ENCODE measurements at places on chromosomes 4 and X. TPM values are rescaled to one million over a fixed set of nuclear protein-coding genes. Genes with fewer than 3 reads are reported as not detected.

The SRPX2 gene
- total RNA-seq, result not detected

DNA sequence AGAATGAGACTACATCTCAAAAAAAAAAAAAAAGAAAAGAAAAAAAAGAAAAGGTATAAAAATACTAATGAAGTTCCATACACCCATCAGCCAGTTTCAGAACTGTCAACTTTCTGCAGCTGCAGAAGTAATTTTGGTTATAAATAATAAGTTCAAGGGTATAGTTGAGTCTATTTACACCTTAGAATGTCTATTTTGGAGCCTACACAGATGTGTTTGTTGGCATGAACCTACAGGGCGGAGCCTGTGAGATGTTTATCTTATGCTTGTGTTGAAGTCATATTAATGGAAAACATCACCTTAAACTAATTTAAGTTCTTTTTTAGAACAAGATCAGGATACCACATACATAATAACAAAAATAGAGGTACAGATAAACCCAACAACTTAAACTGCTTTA, 85.8 kb downstream of the RAPGEF2 start:
- no peak for DNase-seq

The RBMXL3 gene
- total RNA-seq, result not detected

- no peak for DNase-seq
Measured at GRCh38 chr4:77151241-77151640, 5.8 kb upstream of the CCNG2 start.

DNA sequence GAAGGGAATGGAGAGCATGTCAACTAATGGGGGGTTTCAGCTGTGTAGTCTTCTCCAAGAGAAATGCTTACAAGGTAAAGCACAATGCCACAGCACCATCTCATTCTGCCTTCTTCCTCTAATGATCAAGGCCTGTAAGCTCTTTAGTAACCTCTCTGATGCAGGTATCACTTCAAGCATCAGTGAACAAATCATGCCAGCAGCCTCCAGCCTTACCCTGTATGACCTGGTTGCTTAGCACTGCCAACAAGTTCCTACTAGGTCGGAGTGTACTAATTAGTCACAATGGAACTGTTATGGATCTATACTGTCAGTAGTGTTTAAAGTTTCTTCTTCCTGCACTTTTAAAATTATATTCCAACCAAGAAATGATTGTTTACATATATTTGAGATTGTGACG, 197.7 kb downstream of the GRID2 start:
- no peak for DNase-seq

DNA sequence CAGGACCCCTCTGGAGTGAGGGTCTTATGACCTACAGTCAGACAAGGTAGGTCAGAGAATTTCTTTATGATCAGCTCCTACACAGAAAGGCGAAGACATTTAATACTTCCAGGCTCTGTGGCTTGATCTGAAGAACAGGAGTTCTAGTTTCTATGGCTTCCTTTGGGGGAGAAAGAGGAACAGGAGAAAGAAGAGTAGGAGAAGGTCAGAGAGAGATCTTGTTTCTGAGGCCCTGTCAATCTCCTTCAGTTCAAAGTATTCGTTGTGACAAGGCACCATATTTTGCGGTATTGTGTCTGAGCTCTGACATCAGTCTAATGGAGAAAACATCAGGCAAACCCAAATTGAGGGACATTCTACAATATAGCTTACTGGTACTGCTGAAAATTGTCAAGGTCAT, 16.7 kb downstream of the TMSB4X start:
- DNase-seq, result no peak

The PGAM4 gene
- total RNA-seq, result not detected

- no peak for DNase-seq
Measured at GRCh38 chr4:6944301-6945051, 34.9 kb downstream of the TBC1D14 start.

DNA sequence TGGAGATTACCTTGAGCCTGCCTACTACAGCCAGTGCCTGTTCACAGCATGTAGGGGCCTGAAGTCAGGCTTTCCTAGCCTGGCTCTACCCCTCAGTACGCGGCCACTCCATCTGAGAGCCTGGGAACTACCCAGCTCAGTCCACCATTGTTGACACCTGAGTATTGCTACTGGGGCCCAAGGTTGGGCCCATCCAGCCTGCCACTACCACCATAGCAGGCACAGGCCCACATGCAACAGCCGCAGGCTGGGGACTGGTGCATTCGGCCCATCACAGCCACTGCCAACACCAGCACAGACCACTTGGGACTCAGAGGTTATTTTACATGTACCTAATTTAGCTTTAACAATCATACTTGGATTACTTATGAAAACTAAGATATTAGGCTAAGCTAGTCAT, 314.0 kb downstream of the GALNTL6 start:
- DNase-seq, result no peak

GRCh38 chr4:100504086-100504874, 13.5 kb downstream of the EMCN start:
- no peak for DNase-seq

The NIPAL1 gene
- total RNA-seq, result 3.0 TPM

The VCX3B gene
- not detected for total RNA-seq

The TLR10 gene
- total RNA-seq, result 0.20 TPM

The ANKRD50 gene
- 0.19 TPM for total RNA-seq

The PNMA5 gene
- 0.28 TPM for total RNA-seq

- no peak for DNase-seq
Measured at GRCh38 chrX:3462166-3462508, 115.7 kb upstream of the MXRA5 start.

The KANTR gene
- total RNA-seq, result 23.4 TPM

DNA sequence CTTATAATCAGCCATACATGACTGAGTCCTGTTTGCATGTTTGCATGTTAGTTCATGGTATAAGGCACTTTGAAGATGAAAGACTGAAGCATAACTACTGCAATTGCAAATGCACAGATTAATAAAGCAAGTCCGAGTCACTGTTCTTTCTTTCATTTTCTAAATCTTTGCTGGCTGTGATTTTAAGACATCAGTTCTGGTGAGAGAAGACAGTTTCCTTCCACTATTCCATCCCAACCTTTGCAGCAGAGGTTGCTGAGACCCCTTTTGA, 28.3 kb downstream of the RASL11B start:
- no peak for DNase-seq

GRCh38 chr4:54550395-54551171, 107.2 kb upstream of the KIT start:
- no peak for DNase-seq

The CT45A1 gene
- total RNA-seq, result not detected

The CT45A3 gene
- not detected for total RNA-seq

DNA sequence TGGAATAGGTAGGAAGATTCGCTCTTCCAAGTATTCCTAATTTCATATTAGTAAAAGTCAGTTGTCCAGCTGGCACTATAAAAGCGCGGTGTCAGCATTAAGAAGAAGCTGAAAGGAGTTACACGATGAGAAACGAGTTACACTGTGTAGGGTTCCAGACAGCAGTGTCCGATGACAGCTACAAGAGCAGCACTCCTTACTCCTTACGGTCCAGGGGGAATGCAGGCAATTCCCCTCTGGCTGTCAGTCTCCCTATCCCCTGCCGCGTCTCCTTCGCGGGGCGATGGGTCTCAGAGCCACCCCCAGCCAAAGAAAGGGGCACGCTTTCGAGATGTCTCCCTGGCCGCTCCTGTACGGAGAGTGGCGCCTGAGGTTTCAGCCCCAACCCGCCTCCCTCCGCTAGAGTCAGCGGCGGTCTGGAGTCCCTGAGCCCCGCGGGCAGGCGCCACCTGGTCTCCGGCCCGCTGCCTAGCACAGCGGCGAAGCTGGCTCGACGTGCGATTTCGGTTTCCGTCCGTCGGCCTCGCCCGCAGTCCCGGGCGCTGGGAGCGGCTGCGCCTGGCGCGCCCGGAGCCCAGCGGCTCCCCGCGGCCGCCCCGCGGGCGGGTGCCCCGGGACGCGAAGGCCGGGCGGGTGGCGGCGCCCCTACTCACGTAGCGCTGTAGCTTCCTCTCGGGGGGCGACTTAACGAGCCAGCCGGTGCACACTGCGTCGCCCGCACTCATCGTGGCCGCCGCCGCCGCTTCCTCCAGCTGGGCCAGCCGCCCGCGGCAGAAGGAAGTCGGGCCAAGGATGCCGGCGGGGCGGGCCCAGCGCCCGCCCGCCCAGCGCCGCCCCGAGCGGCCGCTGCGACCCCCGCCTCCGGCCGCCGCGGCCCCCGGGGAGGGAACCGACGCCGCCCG, at the start of gene GAB3:
Gene GAB3 (minus strand): TSS at position 777 of the 902 bp plus-strand sequence. CDS start 52 bp downstream, at position 725.
- DNase-seq, result peak; percentile 57

- DNase-seq, result no peak
Measured at GRCh38 chr4:86846921-86847320, 2.3 kb downstream of the SLC10A6 start.

DNA sequence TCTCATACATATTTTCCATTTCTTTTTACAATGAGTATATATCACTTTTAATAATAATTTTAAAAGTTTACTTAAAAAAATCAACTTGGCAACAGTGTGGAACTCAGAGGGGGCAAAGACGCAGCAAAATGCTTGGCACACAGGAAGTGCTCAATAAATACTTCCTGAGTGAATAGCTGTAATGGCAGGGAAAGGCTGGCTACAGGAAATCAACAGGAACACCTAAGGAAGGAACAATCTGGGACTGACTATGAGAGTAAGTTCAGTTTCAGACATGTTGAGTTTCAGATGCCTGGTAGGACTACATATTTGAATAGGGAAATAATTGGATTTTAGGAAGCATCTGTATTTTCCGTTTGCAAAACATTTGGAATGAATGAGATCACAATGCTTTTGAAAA, 137.6 kb downstream of the SCLT1 start:
- DNase-seq, result no peak

DNA sequence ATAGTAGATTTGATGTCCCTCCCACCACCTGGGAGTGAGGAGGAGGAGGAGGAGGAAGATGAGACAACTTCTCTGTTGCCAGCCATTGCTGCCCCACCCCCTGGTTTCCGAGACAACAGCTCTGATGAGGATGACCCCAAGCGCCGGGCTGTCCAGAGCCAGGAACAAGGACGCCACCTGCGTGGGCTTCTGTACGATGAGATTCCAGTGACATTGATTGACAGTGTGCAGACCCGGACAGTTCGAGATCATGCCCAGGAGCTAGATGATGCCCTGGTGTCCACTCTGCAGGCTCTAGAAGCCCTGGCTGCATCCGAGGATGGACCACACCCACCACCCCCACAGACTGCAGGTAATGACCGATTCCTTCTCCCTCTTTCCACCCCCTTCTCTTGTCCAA, 30.5 kb upstream of the PRPS1 start:
- no peak for DNase-seq

DNA sequence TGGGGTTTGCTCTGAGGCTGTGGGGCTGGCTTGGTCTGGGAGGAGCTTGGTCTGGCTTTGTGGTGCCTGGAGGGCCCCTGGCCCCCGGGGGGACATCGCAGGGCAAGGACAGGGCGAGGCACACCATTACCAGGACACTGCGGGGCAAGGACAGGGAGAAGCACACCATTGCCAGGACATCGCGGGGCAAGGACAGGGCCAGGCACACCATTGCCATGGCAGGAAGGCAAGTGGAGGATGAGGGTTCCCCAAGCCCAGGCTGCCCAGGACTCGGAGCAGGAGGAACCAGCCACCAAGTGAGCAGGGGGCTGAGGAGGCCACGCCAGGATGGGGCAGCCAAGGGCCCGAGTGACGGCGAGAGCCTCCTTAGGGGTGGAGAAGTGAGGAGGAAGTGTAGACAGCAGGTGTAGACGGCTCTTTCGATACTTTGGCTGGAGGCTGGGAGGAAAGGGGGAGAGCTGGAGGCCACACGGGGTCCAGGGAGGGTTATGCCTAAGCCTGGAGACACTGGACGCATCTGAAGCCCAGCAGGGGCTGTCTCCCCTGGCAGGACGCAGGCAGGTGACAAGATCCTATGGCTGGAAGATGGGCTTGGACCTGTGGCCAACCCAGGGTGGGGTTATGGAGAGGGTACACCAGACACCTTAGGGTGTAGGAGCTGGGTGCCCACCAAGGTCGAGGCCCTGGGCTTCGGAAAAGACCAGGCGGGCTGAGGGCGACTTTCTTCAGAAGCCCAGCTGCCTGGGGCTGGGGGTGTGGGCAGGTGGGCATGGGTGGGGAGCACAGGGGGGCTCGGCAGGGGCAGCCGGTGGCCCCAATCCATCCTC, 7.3 kb downstream of the NKX1-1 start:
- DNase-seq, result no peak

DNA sequence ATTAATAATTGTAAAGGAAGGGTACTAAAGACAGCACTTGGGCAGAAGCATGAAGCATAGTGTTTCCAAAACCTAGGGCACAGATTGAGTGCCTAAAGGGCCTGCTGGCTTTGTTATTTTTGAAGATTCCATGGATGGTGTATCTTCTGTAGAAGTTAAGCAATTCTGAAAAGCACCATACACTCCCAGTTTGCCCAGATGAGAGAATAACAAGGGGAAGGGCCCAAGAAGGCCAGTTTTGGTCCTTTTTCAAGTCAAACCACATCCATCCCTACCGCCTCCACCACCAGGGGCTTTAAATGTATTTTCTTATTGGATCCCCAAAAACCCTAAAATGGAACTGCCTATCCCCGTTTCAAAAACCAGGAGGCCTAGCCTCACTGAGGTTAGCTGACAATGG, 17.2 kb downstream of the SCARB2 start:
- no peak for DNase-seq

- DNase-seq, result no peak
Measured at GRCh38 chr4:39166669-39167068, 15.7 kb upstream of the WDR19 start.

DNA sequence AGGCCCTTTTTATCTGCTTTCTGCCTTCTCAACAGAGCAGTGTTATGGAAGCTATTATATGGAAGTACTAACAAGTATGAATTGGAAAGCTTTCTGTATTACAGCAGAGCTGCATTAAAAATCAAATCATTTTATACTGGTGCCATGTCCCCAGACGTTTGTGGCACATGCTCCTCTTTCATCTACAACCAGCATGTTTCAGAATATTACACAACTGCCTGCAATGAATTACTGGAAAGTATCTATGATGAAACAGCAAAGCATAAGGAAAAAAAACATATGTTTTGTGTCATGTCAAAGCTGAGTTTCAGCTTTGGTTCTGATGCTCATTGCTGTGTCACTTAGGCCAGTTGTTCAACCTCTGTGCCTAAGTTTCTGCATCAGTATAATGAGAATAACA, 576.8 kb downstream of the GBA3 start:
- DNase-seq, result no peak

The SSX4 gene
- total RNA-seq, result not detected

The ASMT gene
- not detected for total RNA-seq

Data from CD4-positive, alpha-beta memory T cell (primary cell).